Stimulated activated CD8-positive, alpha-beta memory T cell treated with anti-CD3 and anti-CD28 coated beads, Interleukin-7, amount 100 ng/mL, for 24 hours (primary cell): ENCODE measurements at places on chromosomes 4 and X.

GRCh38 chr4:161651586-161651985 lies 512.2 kb downstream of the FSTL5 start:
- no peak for DNase-seq

GRCh38 chrX:109709129-109709631 lies 23.9 kb downstream of the ACSL4 start:
- no peak for DNase-seq

- no peak for DNase-seq
Observed at GRCh38 chr4:53535567-53535966, 55.7 kb downstream of the LNX1 start.

DNA sequence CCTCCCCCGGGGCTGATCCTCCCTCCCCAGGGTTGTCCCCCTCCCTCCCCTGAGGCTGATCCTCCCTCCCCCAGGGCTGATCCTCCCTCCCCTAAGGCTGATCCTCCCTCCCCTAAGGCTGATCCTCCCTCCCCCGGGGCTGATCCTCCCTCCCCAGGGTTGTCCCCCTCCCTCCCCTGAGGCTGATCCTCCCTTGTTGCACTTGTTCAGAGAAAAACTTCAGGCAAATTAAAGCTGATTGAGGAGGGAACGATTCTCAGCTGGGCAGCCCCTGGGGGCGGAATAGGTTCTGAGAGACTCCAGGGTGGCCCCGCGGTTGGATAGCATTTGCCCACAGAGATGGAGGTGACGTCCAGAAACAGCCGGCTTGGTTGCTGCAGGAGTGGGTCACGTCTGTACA lies 110.7 kb upstream of the ADRA2C start:
- DNase-seq = no peak

DNA sequence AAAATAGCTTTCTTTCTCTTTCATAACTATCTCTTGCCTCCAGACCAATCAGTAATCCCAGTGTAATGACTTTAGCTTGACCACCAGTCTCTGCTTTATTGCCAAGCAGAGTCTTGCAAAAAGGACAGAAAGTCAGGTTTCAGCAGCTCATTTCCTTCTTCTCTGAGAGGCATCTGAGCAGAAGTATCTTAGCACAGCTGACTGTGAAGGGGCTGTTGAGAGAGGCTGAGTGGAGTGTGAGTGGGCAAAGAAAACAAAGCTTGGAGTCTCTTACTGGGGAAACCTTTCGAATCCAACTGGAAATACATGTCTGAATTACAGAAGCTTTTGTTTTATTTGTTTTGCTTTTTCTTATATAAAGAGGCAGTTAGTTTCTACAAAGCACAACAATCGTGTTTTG lies 170.3 kb upstream of the IGFBP7 start:
- no peak for DNase-seq

- DNase-seq = no peak
Observed at GRCh38 chrX:136828830-136829229, 48.1 kb upstream of the ARHGEF6 start.

GRCh38 chr4:178553201-178553600 lies 1111.0 kb upstream of the AGA start:
- DNase-seq = no peak

GRCh38 chrX:97070346-97070745 lies 186.6 kb downstream of the RPA4 start:
- no peak for DNase-seq

GRCh38 chr4:84870398-84871163 lies 95.9 kb downstream of the WDFY3 start:
- DNase-seq = no peak

DNA sequence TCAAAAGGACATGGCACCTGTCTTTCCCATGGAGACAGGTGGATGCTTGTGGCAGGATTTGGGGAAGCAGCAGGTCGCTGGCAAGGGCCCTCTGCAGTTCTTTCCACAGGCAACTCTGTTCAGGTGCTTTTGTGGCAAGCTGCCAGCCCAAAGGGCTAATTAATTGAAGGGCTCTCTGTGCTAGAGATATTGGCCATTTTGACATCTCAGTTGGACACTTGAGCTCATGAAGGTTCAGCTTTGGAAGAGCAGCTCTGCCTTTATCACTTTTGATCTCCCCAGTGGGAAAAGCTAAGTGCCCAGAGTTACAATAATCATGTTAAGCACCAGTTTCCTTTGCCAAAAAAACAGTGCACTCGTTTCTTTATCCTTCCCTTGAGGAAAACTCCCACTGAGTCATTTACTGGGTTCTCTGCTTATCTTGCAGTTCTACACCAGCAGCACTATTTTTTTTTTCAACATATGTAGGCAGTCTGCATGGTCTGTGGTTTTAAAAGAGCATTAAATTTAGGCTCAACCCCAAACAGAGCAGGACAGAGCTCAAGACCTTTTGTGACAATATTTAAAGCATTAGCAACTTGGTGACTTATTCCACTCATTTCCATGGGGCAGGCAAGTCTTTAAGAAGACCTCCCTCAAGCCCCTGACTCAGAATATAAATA lies 336.4 kb upstream of the RASGEF1B start:
- DNase-seq = no peak

DNA sequence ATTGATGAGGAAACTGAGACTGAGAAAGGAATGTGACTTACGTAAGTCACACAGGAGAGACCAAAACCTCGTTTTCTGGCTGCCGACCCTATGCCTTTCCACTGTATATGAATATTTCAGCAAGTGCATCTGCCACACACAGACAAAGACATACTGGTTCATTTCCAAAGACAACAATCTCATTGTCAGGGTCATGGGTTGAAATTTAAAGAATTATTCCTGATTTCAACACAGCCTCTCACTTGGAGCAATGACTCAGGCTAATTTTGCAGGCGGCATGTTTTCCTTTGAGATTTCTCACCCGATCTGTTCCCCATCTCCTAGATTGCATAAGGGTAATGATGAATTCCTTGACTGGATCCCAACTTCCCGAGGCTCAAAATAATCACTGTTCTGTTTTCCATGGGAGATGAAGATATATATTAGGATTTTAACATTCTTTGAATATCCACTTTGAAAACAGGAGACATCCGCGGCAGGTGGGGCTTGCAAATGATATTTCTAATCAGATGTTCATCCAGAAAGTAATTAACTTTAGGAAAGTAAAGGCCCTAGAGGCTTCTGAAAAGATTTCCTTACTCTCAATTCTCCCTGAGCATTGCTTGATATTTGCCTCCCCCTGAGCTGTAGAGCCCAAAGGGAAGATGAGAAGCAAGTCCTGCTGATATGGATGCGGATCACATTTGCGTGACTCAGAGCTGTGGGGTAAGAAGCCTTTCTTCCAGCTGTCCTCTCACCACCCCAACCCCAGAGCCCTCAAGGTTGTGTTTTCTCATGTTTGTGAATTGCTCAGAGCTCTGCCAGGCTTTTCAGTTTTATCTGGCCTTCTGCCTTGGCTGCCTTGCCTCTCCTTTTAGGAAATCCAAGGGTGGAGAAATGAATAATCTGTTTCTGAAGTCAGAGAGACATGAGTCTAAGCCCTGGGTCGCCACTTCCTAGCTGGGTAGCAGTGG lies 361.1 kb upstream of the BOD1L1 start:
- no peak for DNase-seq

GRCh38 chrX:153993978-153994377 lies 21.4 kb downstream of the TMEM187 start:
- DNase-seq = no peak

DNA sequence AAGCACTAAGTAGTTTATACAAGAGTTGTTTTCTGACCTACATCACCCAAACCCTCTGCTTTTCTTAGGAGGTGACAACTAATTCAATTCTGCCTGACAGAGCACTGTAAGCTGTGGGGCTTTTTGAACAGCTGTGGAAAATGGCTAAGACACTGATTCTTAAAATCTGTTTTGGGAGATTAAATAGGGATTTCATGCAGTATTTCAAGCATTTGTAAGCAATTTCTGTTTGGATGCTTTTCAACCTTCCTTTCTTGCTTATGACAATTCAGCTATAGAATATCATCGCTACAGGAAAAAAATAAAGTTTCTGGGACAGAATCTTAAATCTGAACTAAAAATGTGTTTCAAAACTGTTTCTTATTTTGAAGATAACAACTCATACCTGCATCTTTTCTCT lies 459.5 kb downstream of the RAPGEF2 start:
- no peak for DNase-seq

- DNase-seq = no peak
Observed at GRCh38 chr4:56657818-56658217, 23.3 kb downstream of the HOPX start.

- DNase-seq = no peak
Observed at GRCh38 chr4:110869114-110869513, 246.2 kb upstream of the PITX2 start.

GRCh38 chr4:105291925-105292324 lies 145.2 kb downstream of the TET2 start:
- no peak for DNase-seq

DNA sequence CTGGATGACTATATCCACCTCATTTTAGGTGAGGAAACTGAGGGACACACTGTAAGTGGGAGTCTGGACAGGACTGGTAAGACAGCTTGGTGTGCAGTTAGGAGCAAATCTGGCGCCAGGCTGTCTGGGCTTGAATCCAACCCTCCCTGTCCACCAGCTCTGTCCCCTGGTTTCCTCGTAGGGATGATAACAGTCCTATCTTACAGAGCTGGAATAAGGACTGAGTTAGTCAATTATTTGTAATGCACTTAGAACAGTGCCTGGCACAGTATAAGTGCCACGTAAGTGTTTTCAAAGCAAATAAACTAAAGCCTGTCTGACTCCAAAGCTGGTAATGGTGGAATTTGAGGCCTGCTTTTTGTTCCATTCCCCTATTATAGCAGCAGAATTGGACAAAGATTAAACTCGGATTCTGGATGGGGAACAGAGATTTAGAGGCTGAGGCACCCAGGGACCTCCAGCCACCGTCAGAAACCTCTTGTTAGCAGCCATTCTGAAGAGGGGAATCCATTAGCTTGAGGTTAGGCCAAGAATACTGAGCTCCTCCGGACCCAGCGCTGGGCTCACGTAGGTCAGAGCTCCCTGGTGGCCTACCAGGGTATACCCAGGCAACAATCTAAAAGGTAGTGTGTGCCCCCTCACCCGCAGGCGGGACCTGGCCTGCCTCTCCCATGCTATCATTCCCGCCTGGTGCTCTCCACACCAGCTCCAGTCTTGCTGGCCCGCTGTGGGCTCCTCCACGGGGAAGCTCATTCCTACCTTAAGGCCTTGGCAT lies 102.1 kb downstream of the UCHL1 start:
- no peak for DNase-seq

GRCh38 chr4:145130130-145130529 lies 32.0 kb downstream of the ABCE1 start:
- DNase-seq = no peak

DNA sequence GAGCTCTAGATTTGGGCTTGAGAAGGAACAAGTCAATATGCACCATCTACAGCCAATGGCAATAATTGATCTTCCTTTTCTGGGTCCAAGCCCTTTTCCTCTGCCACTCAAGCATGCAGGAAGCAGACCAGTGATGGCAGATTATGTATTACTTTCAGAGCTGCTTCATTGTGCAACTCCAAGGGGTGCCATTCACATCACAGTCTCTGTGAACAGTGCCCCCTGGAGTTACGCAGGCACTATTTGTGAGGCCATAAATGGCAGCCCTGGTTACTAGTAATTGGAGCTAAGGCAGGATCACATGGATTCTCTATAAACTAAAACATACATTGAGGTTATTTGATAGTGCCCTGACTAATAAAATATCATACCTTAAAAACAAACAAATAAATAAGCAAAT lies 313.4 kb upstream of the SLC7A11 start:
- no peak for DNase-seq

DNA sequence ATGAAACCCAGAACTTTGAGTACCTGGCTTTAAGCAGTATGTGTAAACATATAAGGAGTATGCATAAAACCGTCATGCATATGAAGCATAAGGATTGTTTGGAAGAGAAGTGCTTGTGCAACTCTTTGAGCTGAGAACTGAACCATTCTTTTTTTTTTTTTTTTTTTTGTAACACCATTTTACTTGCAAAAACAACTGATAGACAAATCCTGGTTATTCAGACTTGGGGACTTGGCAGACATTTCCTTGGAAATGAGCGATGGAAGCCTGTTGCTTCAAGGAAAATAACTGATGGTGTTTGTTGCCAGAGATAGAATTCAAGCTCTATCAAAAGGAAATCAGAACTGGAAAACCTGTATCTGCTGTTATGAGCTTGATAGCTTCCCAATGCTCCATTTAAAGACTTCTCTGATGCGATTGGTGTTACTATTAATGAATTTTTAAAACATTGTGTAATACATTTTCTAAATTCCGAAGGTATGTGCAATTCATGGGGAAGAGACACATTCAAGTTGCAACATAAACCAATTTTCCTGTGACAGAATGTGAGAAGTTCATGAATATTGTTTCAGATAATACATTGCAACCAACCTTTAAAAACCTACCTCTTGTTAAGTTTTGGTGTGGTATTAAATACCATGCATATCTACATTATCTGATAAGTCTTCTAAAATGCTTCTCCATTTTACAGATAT lies 47.0 kb upstream of the FAT1 start:
- DNase-seq = no peak

- no peak for DNase-seq
Observed at GRCh38 chr4:155734065-155734464, 24.8 kb upstream of the GUCY1B1 start.

GRCh38 chr4:113921089-113921794 lies 58.2 kb downstream of the ARSJ start:
- no peak for DNase-seq

- DNase-seq = no peak
Observed at GRCh38 chr4:78552389-78553042, 946 bp downstream of the ANXA3 start.

- no peak for DNase-seq
Observed at GRCh38 chr4:33890841-33891240, 2353.5 kb downstream of the ARAP2 start.

DNA sequence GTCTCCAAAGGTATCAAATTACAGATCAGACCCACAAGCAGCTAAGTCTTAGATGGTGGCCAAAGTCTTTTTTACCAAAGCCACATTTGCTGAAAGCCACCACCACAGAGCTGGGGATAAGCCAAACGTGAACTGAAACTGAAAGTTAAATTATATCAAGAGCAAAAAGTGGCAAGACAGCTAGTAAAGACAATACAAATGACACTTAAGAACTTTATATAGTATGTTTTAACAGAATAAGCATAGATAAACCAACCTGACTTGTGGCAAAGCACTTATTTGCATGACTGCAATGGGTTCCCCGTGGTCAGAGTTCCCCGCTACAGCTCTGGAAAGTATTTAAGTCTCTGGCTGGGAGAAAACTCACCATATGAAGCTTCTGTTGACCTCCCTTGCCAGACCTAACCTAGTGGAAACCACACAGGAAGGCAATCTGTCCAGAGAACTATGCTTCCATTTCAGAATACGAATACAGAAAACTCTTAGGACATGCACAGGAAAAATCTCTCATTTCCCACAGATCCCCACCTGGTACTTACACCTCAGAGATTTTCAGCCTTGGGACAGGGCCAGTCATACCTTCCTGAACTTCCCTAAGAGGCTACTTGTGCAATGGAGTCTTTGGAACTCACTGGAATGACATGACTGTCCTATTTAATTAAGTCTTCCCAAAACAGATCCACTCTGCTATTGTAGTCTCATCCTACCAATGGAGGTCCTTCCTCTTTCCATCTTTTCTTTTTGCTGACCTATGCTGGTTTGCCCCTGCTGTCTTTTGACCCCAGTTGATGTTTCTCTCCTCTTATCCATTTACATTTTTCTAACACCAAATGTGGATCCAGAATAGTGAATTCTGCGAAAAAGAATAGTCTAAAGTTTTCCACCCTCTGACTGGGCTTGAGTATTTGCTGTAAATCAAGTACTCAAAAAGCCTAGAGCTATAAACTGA lies 225.1 kb downstream of the NR3C2 start:
- DNase-seq = no peak

- no peak for DNase-seq
Observed at GRCh38 chr4:2930135-2930757, 33.0 kb downstream of the NOP14 start.

GRCh38 chrX:18996536-18996935 lies 12.6 kb upstream of the PHKA2 start:
- DNase-seq = no peak
